ENCODE measurements at places on chromosomes 3 and 15. TPM values are rescaled to one million over a fixed set of nuclear protein-coding genes. Genes with fewer than 3 reads are reported as not detected.

B3GALNT1 gene
- 22.0 TPM for total RNA-seq

TMOD2 gene
- 5.7 TPM for total RNA-seq

- DNase-seq = no peak
Measured at GRCh38 chr15:32670623-32671022, 29.1 kb downstream of the SCG5 start.

DNA sequence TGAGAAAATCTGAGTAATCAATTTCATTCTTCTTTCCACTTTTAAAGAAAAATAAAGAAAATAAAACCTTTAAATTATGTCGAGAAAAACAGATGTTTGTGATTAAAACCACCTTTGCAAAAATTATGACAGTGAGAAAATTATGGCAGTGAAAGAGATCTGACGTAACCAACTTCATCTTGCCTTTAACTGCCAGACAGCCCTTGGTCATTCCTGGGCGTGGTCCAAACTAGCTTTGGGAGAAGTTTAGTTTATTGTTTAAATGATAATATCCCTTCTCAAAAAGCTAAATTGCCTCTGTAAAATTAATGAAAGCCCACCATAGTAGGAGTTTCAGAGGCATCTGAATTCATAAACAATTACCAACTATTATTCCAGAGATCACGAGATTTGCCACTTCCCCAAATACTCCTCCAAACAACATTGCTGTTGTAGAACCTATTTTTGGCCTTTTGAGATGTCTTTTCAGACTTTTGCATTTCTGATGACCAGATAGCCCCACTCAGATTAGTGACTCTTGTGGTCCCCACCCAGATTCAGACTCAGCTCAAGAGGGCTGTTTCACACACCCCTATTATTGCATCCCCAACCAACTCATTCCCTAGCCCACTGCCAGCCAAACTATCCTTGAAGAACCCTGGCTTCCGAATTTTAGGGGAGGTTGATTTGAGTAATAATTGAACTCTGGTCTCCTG is 664.4 kb upstream of the CBLB start:
- no peak for DNase-seq

HRG gene
- not detected for total RNA-seq

GRCh38 chr15:98647026-98647773 is 1.1 kb upstream of the IGF1R start:
- no peak for DNase-seq

- no peak for DNase-seq
Measured at GRCh38 chr3:64551697-64552096, 136.1 kb downstream of the ADAMTS9 start.

GRCh38 chr15:98609144-98609852 is 39.0 kb upstream of the IGF1R start:
- DNase-seq = no peak
